ENCODE measurements at places on chromosomes 4 and X.

DNA sequence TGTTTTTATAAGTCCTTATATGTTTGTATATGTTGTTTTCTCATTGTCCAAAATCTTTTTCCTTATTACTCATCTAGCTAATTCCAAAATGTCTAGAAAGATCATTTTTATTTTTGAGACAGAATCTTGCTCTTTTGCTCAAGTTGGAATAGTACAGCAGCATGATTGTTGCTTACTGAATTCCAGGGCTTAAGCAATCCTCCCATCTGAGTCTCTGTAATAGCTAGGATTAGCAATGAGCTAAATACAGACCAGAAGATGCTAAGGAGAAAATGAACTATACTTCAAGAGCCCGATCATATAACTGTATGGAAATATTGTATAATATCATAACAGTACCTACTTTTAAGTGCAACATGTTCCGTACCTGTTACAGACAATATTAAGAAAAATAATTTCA is 1027.0 kb downstream of the STIM2 start:
- no peak for DNase-seq

DNA sequence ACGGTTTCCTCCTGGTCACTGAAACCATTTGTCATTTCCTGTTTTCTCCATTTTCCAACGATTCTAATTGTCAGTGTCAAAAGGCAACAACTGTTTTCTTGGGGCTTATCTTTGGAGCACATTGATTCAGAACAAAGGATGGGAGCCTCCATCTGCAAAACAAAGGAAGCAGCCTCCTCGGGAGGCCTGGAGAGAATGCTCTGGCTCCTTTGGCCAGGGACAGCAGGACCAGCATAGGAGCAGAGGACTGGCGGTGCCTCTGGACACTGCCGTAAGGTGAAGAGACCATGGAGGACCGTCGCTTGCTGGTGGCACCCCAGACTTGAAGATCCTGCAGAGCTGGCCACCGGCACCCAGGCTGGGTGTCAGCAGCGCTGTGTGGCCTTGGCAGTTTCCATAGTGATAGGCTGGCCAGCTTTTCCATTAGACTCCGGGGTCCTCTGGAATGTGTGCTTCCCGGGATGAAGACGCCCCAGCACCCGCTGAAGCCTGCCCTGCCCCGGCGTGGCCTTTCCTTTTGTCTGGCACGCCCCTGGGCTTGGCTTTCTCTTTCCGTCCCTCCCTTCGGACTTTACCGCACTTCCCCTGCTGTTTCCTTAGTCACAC is 61.1 kb upstream of the MTM1 start:
- DNase-seq, result no peak

- no peak for DNase-seq
Measured at GRCh38 chrX:41670112-41670511, 18.7 kb upstream of the GPR34 start.

- DNase-seq, result no peak
Measured at GRCh38 chr4:122328893-122329292, 49.9 kb upstream of the ADAD1 start.

- peak; percentile 18 for DNase-seq
Measured at GRCh38 chrX:46554942-46555341, 9.7 kb upstream of the ZNF674 start.

- no peak for DNase-seq
Measured at GRCh38 chr4:7872264-7872771, 67.3 kb downstream of the AFAP1 start.

DNA sequence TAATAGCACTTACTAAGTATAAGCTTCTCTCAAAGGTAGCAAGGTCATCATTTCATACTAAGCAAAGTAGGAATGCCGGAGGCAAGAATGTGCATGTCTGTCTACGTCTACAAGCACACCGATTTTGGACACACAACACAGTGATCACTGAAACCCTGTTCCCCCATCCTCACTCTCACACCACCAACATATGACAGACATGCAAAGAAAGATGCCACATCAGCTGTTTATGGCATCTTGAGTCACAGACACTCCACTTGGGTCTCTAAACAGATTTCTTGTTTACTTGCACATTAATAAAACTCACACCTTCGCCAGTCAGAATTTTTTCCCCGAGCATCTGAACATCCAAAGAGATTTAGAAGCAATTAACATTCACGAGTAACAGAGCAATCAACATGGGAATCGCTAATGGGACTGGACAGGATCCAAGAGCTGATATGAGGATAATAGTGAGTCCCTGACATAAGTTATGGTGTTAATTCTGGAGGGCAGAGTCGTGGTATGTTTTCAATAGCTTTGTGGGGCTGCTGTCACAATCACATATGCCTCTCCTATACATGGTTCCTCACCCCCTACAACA is 324.1 kb downstream of the DHX15 start:
- DNase-seq, result no peak

- DNase-seq, result peak; percentile 93
Measured at GRCh38 chr4:88866862-88867550, 169.4 kb upstream of the NAP1L5 start.

DNA sequence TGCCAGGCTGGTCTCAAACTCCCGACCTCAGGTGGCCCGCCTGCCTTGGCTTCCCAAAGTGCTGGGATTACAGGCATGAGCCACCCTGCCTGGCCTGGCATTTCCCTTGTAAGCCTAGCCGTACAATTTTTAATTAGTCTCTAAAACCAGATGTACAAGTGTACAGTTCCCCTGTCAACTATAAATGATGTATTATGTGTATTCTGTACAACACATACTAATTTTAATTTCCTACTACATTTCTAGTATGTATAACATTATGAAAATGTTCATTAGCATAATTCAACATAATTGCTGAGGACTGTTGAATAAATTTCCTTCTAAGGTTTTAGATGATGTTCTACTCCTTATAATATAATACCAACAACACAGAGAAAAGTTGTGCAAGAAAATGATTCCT is 27.8 kb downstream of the TBC1D1 start:
- no peak for DNase-seq

DNA sequence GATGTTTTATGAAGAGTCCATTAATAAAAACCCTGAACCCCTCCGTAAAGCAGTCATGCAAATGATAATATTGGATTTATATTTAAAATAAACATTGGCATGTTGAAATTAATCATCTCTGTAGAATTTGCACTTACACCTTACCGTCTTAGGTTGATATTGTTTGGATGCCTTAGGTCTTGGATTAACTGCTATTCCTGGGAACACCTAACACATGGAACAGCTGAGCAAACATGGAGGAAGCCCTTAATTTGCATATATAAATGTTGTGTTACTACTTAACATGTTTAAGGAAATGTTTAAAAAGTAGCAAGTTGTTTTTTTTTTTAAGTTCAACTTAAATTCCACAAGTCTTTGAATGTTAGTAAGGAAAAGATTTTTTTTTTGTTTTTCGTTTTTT is 62.5 kb downstream of the NSD2 start:
- no peak for DNase-seq

- DNase-seq, result no peak
Measured at GRCh38 chr4:120754590-120754989, 167.9 kb downstream of the PRDM5 start.

GRCh38 chr4:1592068-1592708 is 91.9 kb downstream of the FAM53A start:
- DNase-seq, result no peak

- DNase-seq, result no peak
Measured at GRCh38 chrX:35380808-35381700, 417.1 kb upstream of the MAGEB16 start.

- DNase-seq, result no peak
Measured at GRCh38 chr4:67428819-67429218, 116.5 kb downstream of the CENPC start.

GRCh38 chrX:69080855-69081465 is 84.3 kb downstream of the PJA1 start:
- DNase-seq, result no peak

DNA sequence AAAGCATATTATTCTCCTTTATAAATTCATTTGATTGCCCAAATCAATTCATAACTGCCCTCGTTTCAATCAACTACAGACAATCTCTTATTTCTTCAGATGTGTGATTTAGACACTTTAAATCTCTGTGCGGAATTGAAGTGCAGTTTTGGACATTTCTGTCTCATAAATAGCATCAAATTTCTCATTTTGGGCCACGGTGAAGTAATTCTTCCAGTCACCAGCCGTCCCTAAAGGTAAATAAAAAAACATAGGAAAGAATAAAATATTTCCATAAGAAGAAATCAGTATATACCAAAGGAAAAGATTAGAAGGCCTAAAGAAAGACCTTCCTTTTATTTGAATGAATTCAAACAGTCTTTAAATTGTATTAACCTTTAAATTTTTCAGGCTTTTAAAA is 33.4 kb downstream of the SULT1B1 start:
- no peak for DNase-seq

- DNase-seq, result no peak
Measured at GRCh38 chr4:170137927-170138326, 48.2 kb upstream of the AADAT start.

GRCh38 chrX:45986971-45987370 is 558.2 kb downstream of the ZNF674 start:
- DNase-seq, result no peak

DNA sequence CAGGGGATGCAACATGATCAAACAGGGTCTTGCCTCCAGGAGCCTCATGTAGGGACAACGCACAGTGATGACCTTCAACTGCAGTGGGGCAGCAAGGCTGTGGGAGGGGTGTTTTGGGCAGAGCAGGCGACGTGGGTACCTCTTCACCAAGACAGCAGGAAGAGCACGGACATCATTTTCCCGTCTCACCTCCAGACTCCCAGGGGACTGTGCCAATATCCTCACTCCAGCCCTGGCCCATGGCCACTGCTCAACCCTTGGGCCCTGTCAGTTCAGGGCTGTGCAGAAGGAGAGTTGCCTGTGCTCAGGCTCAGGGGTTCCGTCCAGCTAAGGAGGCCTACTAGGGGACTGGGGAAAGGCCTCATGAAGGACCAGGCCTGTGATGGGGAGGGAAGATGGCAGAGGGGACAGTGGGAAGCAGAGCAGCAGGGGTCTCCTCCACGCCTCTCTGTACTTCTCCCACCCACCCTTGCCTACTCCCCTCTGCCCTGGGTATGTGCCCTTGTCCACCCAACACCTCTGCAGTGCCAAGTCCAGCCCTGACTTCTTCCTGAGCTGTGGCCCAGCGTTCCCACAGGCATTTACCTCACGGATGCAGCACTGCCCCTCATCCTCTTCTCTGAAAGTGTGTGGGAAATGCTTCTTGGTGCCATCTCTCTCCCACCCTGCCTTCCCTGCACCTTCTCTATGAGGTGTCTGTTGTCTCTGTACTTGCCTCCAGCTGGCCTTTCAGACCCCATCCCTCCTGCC is 1.4 kb downstream of the IL9R start:
- no peak for DNase-seq

Data from NCI-H1436 (cell line).